ENCODE measurements at places on chromosomes 7 and 10.

- no peak overlapping the region for H3K27ac ChIP-seq
- H3K4me3 ChIP-seq = no peak overlapping the region
- no peaks in the 10 kb centered on the region for H3K27me3 ChIP-seq
- H3K4me1 ChIP-seq = no peaks in the 10 kb centered on the region
Measured at GRCh38 chr7:27647046-27647445, 15.6 kb downstream of the HIBADH start.

- H3K4me3 ChIP-seq = no peak overlapping the region
- no peaks in the 10 kb centered on the region for H3K4me1 ChIP-seq
- H3K36me3 ChIP-seq = no peaks in the 10 kb centered on the region
Measured at GRCh38 chr7:109996411-109996810, 1094.5 kb upstream of the LRRN3 start.

DNA sequence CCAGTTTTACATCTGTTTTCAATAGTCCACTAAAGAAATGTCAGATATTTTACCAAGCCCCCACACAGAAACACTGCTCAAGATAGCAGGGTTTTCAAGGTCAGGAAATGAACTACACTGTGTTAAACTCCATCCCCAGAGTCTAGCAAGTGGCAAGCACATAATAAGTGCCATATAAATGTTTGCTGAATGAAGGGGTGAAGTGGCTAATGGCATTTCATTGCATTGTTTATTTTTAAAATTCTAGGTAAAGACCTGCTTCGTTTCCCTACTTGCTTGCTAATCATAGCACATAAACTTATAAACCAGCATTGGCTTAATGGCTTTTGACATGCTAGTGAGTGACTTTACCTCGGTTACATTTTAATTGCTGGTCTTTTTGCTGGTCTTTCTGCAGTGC, 322.6 kb downstream of the GRID1 start:
- H3K36me3 ChIP-seq = no peaks in the 10 kb centered on the region
- no peak overlapping the region for H3K27ac ChIP-seq
- no peak overlapping the region for H3K4me3 ChIP-seq
- H3K4me1 ChIP-seq = no peaks in the 10 kb centered on the region

DNA sequence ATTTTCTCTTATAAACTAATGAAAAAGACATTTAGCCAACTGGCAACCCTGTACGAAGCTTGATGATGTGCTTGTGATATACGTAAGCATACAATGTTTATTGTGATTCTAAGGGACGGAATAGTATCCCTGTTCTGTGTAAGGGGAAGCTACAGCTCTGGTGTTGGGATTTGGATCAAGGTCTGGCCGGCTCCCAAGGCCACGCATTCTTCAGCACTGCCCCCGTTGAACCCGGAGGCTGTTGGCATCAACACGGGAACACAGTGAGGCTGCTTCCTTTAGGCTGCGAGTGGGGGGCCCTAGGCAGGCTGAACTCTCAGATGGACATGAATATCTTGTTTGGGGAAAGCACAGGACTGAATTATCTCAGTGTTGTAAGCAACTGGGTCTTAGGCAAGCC, 180.6 kb downstream of the CAMK1D start:
- no peaks in the 10 kb centered on the region for H3K36me3 ChIP-seq
- no peak overlapping the region for H3K27ac ChIP-seq
- H3K27me3 ChIP-seq = no peaks in the 10 kb centered on the region
